ENCODE measurements at places on chromosomes 2 and 18.

GRCh38 chr2:144475044-144475443, 44.9 kb downstream of the ZEB2 start:
- no peak for DNase-seq

- DNase-seq: no peak
Observed at GRCh38 chr18:6682437-6683111, 46.9 kb upstream of the ARHGAP28 start.

DNA sequence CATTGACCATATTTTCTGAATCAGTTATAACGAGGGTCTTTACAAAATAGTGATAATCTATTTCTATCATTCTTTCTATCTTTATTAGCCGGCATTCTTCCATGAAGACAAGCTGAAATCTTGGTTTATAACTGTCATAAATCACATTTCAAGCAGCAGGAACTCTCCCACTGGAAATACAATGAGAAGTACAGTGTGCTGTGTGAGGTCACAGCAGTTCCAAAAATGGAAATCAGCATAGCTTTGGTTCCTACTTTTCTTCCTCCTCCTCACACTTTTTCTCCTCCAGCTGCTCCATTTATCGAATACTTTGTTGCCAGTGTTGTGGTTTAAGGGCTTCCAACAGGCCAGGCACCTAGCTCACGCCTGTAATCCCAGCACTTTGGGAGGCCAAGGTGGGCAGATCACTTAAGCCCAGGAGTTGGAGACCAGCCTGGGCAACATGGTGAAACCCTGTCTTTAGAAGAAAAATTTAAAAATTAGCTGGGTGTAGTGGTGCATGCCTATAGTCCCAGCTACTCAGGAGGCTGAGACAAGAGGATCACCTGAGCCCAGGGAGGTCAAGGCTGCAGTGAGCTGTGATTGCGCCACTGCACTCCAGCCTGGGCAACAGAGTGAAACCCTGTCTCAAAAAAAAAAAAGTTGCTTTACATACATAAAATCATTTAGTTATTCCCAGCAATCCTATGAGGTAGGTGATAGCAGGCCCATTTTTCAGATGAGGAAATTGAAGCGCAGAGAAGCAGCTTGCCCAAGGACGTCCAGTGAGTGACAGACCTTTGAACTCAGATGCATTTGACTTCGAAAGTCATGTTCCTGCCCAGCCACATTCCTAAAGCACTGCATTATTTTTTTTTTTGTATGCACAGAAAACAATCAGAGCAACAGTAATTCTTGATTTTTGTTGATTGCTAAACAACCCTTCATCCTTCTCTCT, 34.0 kb upstream of the GPR55 start:
- no peak for DNase-seq

GRCh38 chr2:240498958-240499260, 58.9 kb downstream of the ANKMY1 start:
- DNase-seq: no peak

GRCh38 chr18:76687304-76687962, 134.9 kb upstream of the ZNF236 start:
- peak; percentile 32 for DNase-seq

DNA sequence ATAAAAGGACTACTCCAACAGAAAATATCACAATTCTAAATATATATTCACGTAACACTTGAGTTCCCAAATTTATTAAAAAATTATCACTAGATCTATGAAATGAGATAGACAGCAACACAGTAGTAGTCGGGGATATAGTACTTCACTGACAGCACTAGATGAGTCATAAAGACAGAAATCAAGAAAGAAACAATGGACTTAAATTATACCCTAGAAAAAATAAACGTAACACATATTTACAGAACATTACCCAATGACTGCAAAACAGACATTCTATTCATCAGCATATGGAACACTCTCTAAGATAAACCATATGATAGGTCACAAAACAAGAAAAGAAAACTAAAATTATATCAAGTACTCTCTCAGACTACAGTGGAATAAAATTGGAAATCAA, 429.4 kb downstream of the MBD2 start:
- peak; percentile 54 for DNase-seq

GRCh38 chr18:55014095-55014494, 54.8 kb upstream of the CCDC68 start:
- DNase-seq: no peak

GRCh38 chr18:39113790-39114189, 1548.2 kb upstream of the CELF4 start:
- DNase-seq: no peak

DNA sequence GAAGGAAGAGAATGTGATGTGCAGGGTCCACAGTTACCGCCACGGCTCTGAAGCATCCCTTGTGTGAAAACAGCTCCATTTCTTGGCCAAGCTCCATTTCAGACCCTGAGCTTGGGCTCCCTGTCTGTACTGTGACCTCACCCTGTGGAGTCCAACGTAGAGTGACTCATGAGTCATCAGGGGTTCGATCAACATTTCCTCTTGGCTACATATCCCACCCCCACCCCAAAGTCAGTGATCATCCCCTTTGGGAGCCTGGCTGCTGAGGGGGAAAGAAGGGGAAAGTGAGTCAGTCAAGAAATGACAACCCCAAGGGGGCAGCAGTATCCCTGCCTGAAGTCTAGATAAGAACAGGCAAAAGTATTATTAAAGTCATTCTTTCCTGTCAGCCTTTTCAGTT, 62.2 kb downstream of the PAPOLG start:
- DNase-seq: peak; percentile 15

DNA sequence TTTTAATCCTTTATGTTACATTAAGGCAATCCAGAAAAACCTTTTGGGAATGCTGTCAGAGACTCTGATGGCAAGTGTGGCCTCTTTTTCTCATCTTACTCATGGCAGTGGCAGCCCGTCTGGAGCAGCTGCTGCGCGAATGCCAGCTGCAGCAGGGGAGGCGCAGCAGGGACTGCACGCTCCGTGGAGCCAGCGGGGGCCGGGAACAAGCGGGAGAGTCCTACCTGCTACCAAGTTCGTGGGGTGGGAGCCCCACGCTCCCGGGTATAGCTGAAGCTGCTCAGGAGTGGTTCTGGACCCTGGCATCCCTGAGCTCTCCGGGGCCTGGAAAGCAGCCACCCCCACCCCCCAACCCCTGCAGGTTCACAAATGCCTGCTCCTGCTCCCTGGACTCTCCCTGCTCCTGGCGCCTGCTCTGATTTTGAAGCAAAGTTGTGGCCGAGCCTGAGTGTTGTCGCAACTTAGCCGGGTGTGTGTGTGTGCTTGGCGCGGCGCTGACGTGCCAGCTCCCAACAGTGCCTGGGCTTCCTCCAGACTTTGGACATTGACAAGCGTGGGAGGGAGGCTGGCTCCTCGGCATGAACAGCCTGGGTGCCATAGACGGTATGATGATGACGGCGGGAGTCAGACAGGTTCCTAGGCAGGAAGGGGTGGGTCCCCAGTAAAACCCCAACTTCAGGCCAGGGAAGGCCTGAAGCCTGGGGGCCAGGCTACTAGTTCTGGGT, 21.7 kb downstream of the TMX3 start:
- DNase-seq: no peak

DNA sequence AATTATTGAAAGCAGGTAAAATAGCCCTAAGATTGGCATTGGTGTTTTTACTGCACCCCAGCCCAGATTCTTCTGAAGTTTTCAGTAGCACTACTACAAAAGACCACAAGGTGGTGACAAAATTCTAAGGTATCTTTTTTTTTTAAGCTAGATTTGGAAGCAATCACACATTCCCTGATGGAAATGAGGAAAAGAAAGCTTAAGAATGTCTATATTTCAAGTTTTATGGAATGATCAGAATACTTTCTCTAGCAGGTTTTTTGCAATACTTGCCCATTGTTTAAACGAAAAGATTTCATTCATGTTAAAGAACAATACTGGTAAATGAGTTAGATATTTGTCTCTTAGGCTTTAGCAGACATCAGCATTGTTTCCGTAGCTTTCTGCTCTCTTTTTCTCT, 32.1 kb upstream of the ZNF638 start:
- peak; percentile 66 for DNase-seq

DNA sequence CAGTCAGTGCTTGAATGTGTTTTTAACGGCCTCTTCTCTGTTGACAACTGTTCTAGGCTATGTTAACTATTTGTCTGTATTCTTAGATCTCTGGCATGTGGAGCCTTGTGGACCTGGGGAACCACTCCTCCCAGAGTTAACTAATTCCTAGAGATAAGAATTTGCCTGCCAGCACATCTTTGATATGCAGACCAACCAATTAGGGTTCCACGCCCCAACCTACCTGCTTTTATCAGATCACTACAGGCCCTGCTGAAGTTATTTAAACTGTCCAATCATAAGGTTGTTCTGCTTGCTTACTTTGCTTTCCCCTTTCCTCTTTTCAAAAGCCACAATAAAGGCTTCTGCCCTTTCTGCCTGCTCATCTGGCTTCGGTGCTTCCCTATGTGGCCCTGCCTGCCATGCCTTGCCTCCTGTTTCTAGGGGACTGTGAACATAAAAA, 8.5 kb upstream of the CYBRD1 start:
- peak; percentile 87 for DNase-seq

- DNase-seq: no peak
Observed at GRCh38 chr2:102783506-102784183, 21.8 kb downstream of the TMEM182 start.

- DNase-seq: peak; percentile 62
Observed at GRCh38 chr2:217934321-217935131, 68.3 kb downstream of the TNS1 start.

DNA sequence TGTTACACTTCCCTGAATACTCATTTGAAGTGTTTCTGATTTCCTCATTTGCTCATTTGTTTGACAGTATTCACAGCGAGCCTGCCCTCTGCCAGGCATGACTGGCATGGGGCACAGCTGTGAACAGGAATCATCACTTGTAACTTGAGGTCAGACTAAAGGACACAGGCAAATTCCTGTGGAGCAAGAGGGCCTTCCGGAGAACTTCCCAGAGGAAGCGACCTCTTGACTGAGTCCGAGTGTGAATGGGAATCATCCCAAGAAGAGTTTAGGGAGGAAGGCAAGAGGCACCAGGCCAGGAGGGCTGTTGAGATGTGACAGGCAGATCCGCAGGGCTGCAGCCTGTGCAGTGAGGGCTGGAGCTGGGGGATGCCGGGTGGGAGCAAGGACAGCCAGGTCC, 45.4 kb downstream of the LIMS1 start:
- no peak for DNase-seq

DNA sequence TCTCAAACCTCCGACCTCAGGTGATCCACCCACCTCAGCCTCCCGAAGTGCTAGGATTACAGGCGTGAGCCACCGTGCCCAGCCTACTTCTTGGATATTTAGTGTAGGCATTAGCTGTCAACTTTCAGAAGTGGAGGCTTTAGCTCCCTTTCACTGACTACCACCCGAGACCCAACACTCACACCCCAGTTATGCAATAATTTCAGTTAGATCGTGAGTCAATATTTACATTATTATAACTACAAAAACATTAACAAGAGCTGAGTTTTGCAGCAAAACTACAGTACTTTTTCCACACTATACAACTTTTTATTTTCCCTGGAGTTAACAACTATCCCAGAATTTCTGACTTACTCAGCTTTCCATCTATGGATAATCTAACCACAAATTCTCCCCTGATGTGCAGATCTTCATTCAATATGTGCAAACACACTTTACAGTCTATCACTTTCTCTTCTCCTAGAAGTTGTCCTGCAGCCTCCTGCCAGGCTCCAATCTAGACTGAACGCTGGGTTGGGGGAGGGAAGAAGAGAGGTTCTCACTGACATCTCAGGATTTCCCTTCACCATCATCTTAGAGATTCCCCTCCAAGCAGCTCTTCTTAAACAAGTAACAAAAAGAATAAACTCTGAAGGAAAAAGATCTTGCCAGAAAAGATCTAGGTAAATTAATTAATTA, 10.1 kb downstream of the TBC1D8 start:
- no peak for DNase-seq

DNA sequence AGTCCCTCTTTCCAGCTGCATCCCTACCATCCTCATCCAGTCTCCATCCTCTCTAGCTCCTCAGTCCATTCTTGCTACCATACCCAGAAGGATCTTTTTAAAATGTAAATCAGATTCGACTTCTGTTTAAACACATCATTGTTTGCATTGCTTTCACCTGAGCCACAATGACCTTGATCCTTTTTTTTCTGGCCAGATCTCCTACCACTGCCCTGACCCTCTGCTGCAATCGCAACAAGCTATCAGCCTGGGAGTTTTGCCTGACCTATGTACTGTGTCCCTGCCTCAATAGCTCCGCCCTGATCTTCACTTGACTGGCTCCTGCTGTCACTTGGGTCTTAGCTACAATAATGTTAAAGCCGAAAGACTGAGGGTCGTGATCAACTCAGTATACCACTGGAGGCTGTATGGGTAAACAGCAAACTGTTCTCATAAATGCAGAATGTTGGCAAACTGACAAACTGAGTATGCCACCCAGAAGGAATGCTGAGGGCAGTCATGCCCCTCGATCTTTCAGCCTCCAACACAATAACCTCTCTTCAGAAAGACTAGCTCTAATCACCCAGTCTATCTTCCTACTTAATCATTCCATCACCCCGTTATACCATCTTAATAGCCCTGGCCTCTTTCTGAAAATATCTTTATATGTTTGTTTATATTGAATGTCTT, 2.6 kb upstream of the RBM43 start:
- no peak for DNase-seq

DNA sequence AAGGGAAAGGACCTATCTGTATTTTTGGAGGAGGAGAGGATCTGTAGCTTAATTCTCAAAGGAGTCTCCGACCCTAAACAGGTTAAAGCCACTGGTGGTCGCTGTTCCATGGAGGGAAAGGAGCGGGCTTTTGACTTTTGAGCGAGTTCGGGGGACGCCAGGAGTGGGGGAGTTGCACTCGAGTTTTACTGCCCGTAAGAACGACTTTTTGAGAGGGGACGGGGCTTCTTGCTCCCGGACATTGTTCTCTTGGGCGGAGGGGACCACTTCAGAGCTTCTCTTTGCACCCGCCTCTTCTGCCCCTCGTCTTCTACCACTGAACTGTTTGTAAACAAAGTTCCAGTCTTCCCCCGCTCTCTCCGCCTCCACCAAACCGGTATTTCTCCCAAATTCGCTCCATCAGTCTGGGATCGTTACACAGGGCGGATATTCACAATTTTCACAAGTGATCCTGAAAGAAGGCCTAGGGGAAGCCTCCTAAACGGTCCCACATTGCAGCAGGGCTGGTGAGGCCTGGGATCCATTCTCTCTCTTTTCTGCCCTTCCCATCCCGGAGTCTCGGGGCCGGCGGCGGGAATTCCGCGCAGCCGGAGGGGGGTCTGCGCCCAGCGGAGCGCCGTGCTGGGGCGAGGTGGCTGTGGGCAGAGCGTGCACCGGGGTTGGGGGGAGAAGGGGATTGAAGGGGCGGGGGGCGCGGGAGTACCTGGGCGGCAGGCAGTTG, 6.6 kb downstream of the DLX2 start:
- peak; percentile 59 for DNase-seq

DNA sequence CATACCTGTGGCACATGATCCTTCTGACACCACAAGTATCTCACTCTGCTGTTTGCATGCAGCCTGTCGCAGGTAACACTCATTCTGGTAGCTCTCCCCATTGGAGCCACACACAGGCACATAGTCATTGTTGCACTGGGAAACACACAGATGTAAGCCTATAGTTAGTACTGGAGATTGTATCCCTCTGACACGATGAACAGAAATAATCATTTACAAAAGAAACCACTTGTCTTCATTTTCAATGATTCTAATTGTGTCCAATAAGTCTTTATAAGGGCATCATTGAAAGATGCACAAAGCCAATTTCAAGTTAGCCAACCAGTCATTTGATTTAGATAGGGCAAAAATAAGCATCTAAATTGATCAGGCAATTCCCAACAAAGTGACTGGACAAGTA, 10.4 kb downstream of the TMEFF2 start:
- no peak for DNase-seq

- DNase-seq: no peak
Observed at GRCh38 chr2:174833737-174834136, 69.5 kb upstream of the CHRNA1 start.

- DNase-seq: no peak
Observed at GRCh38 chr2:127429291-127429690, 11.1 kb downstream of the PROC start.

All from OCI-M1 (cell line).